Urinary bladder (tissue), 4 donors: ENCODE measurements at places on chromosomes 4 and X. TPM values are rescaled to one million over a fixed set of nuclear protein-coding genes. Genes with fewer than 3 reads are reported as not detected.

DNA sequence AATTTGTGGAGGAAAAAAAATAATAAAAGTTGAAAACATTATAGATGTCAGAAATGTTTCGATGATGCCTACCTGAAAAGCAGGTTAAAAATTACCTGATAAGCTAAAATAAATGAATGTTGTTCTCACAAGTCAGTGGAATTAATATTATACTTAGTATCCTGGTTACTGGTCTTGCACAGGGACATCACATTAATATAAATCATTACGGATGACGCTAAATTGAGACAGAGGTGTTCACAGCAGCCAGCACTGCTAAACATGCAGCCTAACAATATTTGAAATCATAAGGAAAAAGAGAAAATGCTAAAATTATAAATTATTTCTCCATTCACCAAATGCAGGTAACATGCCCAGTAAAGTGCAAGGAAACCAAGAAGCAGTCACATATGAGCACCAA, 1130.0 kb downstream of the STPG2 start:
- no peak for DNase-seq

PAK3 gene
- total RNA-seq = 6.9 TPM

- DNase-seq = no peak
Observed at GRCh38 chr4:139470997-139471665, 17.2 kb downstream of the RAB33B start.

DNA sequence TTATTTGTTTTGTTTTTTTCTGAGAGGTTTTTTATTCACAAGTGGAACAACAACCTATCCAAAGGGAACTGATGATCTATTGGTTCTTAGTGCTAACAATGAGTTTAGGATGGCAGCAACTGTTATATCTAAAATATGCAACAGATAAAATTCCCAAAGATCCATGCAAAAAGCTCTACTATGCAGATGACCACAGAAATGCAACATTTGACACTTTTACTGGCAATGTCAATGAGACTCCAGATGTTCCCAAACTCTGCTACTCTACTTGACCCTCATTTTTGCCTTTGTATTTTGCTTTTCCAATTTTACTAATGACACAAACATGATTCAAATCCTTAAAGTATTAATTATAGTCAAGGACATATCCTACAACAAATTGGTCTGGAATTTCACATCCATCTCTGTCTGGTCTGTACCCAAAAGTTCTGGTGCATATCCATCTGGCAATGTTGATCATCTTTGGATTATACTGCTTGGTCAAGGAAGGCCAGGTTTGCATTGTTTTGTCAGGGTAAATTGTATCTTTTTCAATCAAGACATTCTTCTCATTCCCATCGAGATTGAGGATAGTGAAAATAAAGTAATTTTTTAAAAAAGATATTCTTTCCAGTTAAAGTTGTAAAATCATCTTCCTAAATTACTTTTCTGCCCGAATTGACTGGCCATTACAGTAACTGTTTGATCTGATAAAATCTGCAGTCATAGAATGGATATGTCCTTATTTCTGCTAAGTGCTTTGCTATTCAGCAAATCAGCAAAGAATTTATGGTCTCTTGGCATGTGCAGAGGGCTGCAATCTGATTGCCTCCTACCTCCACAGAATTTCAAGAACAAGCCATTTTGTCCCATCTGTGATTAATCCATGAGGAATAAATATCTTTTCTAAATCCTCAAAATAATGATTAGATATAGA, 73.6 kb downstream of the FGFBP1 start:
- DNase-seq = no peak

DNA sequence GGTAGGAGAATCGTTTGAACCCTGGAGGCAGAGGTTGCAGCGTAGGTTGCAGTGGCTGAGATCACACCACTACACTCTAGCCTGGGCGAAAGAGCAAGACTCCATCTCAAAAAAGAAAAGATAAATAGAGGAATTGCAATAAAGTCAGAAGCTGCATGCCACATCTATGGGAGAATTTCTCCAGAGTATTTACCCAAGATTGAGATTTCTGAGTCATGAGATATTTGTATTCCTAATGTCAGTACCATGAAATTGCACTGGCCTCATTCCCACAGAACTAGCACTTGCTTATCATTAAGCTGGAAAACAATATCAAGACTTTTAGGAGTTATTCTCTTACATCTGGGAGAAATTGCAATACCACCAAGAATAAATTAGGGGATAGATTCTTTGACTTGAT, 37.4 kb downstream of the ASIC5 start:
- DNase-seq = no peak

DNA sequence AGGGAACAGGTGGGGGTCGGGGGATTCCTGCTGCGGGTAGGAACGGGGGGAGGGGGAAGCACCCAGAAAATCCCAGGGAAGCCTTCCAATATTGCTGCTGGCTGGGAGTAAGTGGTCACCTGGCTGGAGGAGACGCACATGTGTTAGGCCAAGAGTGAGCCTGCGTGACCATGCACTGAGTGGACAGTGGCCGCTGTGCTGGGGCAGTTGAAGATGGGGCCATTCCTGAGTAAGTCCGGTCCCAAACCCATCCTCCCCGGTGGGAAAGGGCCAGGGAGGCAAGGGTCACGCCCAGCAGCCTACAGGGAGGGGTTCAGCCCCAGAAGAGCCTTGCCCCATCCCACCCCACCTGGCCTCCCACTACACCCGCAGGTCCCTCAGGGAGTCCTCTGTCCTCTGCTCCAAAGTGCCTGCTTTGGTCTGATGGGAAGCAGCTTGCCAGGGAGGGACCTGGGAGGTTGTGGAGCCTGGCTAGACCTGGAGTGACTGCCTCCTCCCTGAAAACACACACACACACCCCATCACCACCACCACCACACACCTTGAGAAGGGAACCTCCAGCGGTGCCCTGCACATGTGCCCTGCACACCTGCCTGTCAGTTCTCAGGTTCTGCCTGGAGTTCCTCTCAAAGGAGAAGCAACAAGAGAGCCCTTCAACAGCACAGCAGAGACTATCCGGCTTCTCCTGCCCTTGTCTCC, 6.1 kb downstream of the L1CAM start:
- no peak for DNase-seq

- no peak for DNase-seq
Observed at GRCh38 chr4:73735231-73735630, 5.1 kb upstream of the CXCL8 start.

CTPS2 gene
- total RNA-seq = 38.8 TPM

- DNase-seq = no peak
Observed at GRCh38 chr4:79863333-79863732, 209.7 kb downstream of the ANTXR2 start.

GTPBP6 gene
- total RNA-seq = 10.0 TPM

DNA sequence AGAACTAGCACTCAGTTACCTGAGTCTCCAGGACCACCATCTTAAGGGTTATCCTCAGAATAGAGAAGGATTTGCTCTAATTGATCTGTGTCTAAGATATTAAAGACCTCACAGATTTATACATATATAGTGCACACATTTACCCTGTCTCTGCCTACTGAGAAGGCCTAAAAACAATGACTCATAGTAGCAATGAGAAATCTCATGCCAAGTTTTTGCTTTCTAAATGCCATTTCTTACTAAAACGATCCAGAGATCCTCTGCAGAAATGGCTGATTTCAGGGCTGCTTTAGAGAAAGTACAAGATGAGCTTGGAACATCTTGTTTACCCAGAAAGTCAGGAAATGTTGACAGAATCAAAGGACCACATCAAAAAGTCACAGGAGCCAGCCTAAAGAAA, 79.1 kb upstream of the INPP4B start:
- no peak for DNase-seq

DNA sequence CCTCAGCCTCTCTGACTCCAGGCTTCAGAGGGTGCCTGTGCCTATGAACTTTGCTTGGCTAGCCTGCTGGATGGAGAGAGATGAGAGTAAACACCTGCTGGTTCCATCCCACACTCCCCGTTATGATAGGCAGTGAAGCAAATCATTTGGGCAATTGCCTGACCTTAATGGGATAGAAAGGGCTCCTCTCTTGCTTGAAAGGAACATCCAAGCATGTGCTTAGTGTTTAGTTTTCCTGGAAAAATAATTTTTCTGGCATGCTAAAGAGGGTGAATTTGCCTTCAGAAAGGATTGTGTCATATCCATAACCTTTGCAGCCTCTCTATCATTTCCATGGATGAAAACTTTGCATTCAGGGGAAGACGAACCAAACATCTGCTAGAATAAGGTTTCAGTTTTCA, 10.8 kb downstream of the PLAC1 start:
- no peak for DNase-seq

DNA sequence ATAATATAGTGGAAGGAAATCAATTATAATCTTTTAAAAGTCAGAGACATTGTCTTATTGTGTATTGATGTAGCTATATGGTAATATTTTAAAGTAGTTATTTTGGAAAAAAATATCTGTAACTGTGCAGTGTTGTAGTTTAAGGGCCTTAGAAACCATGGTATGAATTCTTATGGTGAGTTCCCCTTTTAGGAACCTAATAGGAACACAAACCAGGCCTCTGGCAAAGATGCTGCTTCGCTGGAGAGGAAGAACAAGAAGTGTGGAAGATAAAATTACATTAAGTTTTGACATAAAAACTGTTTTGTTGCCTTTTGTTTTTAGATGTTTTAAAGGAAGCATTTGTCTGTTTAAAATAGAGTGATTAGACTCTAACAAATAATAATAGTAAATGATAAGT, 10.9 kb upstream of the TMPRSS11D start:
- no peak for DNase-seq

- no peak for DNase-seq
Observed at GRCh38 chrX:24235084-24235710, 78.7 kb downstream of the SUPT20HL2 start.

- no peak for DNase-seq
Observed at GRCh38 chr4:41509451-41509866, 28.5 kb upstream of the LIMCH1 start.

PNCK gene
- 10.3 TPM for total RNA-seq

DNA sequence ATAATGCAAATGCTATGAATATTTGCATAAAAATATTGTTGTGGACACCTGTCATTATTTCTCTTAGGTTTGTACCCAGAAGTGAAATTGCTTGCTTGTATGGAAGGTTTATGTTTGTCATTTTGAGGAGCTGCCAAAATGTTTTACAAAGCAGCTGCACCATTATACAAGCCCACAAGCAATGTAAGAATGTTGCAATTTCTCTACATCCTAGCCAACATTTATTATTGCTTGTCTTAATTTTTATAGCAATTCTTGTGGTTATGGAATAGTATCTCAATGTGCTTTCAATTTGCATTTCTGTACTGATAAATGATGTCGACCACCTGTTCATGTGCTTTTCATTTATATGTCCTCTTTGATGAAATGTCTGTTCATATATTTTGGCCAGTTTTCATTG, 18.7 kb upstream of the RBMX start:
- DNase-seq = no peak

- no peak for DNase-seq
Observed at GRCh38 chr4:25696409-25696808, 40.8 kb downstream of the SLC34A2 start.

DNA sequence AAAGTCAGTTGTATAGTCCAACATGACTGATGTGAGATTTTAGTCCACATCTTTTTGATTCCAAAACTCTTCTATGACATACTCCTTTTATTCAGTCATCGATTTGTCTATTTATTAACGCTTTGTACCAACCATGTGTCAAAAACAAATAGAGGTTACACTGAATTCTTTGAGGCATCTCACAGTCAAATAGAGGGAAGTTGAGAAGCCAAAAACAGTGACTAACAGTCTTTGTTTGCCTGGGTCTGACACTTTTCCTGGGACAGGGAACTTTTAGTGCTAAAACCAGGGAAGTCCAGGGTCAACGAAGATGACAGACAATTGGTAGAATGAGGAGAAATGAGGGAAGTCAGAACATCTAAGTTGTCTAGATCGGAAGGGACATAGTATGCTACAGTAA, 169.9 kb upstream of the HS3ST1 start:
- DNase-seq = no peak

DIPK2B gene
- 18.3 TPM for total RNA-seq

DNA sequence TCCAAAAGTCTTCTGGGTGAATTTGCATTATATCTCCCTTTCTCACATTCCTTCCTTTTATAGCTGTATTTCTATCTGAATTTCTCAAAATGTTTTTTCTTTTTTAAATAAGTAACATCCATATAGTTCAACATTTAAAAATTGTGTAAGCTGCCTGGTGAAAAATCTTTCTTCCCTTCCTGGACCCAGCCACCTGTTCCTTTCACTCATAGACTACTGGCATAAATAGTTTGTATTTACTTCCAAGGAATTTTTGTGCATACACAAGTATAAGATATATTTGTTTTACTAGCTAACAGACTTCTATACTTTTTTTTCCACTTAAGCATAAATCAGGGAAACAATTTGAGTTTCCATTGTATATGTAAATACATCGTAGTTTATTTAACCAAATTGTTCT, 35.7 kb downstream of the PACRGL start:
- no peak for DNase-seq

GRCh38 chr4:48909697-48910096, 3.1 kb upstream of the OCIAD2 start:
- DNase-seq = no peak

GRCh38 chr4:48194971-48195370, 60.9 kb upstream of the TXK start:
- no peak for DNase-seq

DNA sequence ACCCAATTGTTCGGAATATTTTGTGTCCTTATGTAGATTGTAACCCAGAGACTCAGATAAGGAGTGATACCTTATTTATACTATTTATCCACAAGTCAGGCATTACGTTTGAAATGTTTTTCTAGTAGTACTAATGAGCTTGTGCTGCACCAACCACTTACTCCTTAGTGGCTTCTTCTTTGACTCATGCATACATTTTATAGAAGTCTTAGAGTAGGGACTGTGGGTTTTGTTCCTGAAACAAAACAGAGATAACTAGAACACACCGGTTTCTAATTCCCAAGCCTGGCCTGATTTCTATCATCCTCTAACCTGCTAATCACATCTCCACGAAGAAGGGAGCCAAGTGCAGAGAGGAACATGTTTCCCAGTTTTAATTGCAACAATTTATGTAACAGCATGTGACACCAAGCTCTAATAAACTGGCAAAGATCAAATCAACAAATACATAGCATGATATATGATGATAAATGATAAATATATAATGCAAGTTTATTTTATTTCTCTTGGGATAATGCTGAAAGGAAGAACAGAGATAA, 32.3 kb downstream of the MGARP start:
- DNase-seq = no peak

- DNase-seq = no peak
Observed at GRCh38 chr4:48290146-48290772, 20.6 kb upstream of the TEC start.

GRCh38 chrX:17098516-17099247, 152.2 kb downstream of the REPS2 start:
- no peak for DNase-seq

CFAP99 gene
- total RNA-seq = not detected

PPEF2 gene
- total RNA-seq = not detected

DNA sequence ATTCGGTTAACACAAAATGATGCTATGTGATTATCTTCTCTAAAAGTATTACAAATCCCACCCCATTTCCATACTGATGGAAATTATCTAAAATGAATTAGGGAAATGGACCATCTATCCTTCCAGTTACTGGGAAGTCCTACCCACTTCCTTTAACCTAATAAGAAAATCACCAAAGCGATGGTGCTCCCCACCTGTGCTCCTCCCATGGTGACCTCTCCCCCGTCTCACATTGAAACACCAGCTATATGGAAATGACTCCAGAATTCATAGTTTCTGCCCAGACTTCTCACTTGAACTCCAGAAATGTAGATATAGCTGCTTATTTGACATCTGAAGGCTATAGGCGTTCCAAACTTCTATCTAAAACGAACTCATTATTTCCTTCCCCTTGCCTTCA, 48.5 kb downstream of the CCKAR start:
- no peak for DNase-seq
